Activated T-helper 1 cell treated with anti-CD3 and anti-CD28 coated beads, Interleukin-2, amount 50 U/mL, for 16 hours (primary cell): ENCODE measurements at places on chromosomes 13 and 19.

DNA sequence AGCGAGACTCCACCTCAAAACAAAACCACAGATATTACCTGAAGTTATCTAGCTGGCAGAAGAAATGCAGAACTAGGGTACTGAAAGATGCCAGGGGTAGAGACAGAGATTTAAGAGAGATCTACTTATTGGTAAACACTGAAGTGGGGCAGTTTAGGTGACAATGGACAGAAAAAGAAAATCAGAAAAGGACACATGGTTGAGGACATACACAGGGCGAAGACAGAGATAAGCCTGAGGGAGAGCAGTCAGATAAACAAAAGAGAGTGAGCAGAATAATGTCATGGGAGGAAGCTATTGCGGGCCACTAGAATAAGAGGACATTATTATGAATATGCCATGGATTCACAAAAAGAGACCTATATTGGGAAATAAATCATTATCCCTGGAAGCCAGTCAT lies 3.3 kb downstream of the NEK5 start:
- no peak for DNase-seq

- no peak for DNase-seq
Observed at GRCh38 chr19:29476528-29476927, 49.3 kb upstream of the VSTM2B start.

GRCh38 chr13:71879129-71879535 lies 12.1 kb upstream of the DACH1 start:
- DNase-seq: no peak

GRCh38 chr13:89755729-89756492 lies 1591.6 kb upstream of the MIR17HG start:
- DNase-seq: no peak

DNA sequence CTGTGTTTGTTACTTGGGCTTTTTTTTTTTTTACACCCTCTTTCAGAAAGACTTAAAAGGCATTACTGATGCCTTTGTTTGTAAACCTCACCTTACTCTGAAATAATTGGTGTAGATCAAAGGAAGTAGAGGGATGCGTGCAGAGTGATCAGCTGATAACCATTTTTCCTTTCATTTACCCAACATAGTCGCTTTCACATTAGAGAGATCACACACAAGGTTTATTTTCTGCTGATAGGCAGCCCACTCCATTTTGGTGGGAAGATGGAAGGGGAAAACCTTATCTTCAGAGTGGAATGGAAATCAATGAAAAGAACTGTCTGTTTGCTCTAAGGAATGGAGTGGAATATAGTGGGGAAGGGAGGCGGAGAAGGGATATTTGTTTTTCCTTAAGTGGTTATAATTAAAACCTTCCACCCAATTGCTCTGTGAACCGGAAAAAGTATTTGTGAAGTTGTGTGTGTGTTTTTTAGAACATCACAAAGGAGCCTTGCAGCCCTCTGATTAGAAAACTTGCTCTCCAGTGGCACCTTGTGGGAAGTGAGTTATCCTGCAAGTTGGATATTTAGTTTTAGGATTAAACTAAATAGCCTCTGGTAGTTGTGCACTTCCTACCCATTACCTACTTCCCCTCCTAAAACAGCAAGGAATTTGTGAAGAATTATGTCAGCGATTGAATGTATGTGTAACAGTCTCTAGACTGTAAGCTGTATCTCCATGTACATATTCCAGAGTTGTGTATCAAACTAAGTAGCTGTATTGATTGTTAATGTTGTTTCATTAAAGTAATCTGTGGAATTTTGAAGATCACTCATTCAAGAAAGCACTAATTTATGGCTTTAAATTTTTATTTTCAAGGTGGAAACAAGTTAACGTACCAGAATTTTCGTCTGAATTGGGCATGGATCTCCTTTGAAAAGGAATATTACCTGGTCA lies 76.8 kb downstream of the FREM2 start:
- no peak for DNase-seq

DNA sequence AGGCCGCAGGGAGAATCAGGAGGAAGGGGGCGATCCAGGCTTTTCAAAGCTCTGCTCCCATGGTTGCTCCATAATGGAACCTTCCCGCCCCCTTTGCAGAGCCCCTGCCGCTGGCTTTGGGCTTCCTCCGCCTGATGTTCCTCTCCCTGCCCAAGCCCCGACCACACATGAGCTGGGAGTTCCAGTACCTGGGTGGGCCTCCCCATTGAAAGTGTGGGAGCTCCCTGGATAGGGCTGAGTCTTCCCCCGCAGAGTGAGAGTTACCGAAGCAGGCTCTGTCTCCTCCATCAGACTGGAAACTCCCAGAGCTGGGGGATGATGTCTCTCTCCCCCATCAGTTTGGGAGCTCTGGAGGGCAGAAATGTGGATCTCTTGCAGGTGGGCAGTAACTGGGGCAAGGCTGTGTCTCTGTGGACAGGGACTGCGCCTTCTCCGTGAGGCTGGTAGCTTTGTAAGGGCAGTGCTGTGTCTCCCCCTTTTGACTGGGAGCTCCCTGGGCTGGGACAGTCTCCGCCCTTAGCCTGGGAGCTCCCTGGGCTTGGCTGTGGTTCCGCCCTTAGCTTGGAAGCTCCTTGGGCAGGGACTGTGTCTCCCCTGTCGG lies 722 bp downstream of the DCAF15 start:
- no peak for DNase-seq

GRCh38 chr19:45097450-45097775 lies 4.4 kb downstream of the PPP1R37 start:
- no peak for DNase-seq

DNA sequence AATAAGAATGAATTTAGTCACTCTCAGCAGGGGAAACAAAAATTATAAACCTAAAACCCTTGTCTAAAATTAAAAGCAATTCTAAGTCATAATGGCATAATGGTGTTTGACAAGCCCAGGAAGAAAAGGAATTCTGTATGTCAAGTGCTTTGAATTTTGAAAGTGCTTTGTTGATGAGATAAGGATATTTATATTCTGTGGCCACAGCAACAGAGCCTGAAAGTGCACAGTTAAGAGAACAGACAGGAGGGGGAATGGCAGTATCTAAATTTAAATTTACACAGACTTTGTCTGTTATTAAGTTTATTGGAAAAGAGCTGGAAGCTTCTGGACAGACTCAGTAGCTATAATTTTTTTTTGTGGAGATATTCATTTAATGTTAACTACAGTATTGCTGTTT lies 69.8 kb downstream of the OLFM4 start:
- no peak for DNase-seq

GRCh38 chr13:89806594-89806993 lies 1540.9 kb upstream of the MIR17HG start:
- DNase-seq: no peak

DNA sequence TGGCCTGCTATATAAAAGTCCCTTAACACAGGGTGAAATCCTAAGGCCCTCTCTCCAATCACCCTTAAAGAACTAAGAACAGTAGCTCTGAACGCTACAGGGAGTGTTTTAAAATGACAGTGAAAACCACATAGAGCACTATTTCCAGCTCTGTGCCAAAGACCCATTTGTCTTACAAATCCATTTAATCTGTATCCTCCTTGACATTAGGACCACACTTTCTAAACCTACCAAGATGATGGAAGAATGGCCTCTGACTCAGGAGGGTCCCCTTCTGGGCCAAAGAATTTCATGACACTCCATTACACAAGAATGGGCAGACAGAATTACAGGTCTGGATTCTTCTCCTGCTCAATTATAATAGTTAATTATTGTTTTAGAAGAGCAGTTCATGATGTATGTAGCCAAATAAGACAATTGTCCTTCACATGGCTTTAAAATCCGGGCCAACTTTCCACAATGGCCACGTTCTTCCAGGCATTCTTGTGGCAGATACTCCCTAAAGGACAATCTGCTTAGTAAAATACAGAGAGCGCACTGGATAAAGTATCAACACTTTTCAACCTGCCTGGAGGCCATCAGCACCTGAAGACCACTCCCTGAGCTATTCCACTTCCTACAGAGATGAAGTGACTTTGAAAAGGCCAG lies 61.0 kb downstream of the STK24 start:
- no peak for DNase-seq

DNA sequence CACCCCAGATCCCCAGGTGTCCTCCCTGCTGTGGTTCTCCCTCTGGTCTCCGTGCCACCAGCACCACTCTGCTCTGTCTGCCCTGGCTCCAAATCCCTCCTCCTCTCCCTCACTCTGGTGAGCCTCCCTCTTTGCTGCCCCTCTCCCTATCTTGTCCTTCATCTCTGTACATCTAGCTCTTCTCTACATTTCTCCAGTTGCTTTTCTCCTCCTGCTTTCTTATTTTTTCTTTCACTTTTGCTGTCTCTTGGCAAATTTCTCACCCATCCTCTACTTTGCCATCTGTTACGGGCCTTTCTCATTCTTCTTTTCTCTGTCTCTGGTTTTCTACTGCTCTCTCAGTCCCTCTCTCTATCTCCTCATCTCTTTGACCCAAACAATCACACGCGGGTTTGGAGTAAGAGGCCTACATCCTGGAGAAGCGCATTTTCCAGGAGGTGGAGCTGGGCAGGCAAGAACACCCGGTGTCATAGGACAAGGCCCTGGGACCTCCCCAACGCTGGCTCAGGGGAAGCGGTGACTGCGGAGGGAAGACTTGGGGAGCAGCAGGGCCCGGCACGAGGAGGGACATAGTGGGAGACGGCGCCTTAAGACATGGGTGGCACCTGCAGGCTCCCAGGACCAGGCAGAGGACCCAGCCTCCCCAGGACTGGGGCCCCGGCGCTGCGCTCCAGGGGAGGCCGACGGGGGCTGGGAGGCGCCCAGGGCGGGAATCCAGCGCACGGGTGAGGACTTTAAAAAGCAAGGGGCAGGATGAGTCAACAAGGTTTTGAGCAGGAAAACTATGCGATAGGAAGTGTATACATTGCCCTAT lies 9.9 kb downstream of the ZNF611 start:
- DNase-seq: no peak

DNA sequence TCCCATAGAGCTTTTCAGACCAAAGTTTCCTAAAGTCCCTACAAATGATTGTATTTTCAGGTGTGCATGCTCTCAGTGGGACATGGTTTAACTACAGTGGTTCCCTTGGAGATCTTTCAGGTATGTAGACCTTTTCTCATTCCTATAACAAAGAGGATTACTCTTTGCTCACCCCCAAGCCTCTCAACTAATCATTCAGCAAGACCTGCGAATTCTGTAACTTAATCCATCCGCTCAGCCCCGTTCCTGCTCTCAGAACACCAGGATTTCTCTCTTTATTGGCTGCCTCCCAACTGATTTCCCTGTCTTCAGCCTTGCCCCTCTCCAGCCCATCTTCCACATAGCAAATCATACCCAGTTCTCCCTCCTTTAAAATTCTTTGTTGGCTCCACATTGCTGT lies 253.6 kb downstream of the MTUS2 start:
- DNase-seq: no peak

DNA sequence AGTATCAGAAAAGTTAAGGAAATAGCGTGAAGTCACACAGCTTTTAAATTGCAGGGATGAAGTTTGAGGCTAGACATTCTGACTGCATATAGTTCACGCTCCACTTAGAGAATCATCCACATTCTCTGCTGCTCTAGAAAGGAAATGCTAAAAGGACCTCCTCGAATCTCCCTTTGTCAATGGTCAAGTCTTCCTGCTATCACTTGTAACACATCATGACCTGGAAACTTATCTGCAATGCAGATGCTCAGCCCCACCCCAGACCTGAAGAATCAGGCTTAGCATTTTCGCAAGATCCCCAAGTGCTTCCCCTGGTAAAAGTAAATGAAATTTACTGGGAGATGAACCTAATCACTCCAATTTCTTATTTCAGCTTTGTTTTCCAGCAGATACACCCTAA lies 372.1 kb downstream of the LIG4 start:
- DNase-seq: no peak

DNA sequence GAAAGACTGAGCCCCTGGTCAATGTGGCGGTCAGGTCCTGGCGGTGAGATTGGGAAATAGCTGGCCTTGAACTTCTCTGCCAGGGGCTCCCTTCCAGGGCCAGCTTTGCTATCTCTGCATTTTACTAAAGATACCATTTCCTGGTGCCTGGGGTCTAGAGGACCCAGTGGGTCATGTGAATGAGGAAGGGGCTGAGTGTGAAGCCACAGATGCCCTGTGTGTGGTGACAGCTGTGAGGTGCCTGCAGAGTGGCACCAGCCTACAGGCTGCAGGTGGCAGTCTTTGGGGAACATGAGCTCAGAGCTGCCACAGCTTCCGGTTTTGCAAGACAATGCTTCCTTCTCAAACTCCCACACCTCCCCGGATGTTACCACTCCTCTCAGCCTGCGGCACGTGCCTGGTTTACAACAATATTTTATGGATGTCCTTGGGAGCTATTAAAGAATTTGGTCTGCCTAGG lies 5.2 kb upstream of the MLNR start:
- no peak for DNase-seq

- no peak for DNase-seq
Observed at GRCh38 chr19:44648631-44649251, 5.0 kb downstream of the PVR start.
